ENCODE measurements at places on chromosomes 13 and 19.

DNA sequence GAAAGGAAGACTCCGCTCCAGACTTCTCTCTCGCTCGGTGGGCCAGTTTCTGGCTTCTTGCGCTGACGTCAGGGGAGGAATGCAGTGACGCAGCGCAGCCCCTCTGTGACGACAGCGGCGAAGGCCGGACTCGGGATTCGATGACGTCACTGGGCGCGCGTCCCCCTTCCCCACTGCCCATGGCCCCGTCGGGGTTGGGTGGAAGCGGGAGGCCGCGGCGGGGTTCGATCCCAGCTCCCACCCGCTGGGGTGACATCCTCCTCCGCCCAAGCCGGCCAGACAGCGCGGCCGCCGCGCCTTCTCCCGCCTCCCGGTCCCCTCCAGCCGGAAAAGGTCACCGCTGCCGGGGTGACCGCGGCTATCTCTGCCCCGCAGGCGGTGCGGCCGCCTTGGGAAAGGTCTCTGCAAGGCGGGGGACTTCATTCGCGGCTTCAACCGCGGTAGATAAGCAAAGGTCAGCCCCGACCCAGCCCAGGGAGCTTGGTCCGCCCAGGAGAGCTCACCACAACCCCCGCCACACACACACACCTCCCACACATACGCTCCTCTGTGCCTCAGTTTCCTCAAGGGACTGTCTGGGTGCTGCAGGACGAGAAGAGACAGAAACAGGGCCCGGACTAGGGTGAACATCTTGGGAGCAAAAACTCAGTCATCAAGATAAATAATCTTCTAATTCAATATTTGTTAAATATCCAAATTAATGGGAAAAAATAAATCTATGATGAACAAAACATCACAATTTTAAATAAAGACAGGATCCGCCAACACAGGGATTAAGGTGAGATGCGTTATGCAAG lies 844 bp upstream of the RFX1 start:
- no peak for DNase-seq

DNA sequence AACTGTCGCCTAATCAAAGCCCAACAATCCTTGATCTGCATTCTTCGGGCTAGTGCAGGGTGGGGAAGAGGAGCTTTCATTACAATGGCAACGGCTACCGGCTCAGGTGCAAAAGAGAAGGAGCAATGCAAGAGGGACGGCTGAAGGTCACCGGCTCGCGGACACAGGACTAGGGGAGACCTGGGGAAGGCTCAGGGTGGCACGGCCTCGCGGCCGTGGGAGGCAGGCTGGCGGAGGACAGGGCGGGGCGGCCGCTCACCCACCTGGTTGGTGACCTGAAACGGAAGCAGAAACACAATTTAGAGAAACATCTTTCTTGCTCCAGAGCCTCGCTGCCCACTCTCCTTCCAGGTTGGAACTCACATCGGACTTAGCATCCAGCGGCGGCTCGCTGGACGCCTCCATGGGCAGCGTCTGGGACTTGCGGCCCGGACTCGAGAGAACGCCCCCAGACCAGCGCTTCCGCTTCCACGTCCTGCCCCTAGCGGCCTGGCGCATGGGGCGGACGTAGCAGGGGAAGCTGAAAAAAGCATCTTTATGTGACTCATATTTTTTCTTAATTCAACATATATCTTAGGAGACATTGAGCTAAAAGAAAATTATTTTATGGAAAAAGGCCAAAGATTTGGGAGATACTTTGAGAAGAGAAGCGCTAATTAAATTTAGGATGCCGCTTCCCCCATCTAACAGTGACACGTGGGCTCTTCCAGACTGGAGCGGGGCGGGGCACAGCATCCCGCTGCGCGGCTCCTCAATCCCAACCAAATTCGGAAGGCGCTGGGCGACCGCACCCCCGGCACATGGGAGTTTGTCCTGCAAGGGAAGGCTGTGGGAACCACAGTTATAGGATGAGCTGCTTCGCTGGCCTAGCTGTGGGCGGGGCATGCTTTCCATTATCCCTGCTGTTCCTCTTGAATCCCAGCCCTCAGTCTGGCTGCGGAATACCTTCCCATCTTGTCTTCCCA lies at the start of gene COMMD6:
Gene COMMD6, minus strand, starts transcription at position 441 of the 965 bp plus-strand sequence. Its CDS starts 36 bp downstream, at position 405.
- DNase-seq = peak; percentile 74

DNA sequence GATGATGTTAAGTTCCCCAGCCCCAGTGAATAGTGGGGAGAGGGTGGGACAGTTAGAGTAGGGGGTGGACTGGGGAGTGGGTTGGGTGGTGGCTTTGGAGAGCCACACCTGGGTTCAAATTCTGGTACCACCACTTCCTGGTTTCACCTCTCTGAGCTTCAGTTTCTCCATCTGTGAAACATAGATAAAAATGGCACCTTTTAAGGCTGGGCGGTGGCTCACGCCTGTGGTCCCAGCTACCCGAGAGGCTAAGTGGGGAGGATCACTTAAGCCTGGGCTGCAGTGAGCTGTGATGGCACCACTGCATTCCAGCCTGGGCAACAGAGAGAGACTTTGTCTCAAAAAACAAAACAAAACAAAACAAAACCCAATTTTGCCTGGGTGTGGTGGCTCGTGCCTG lies 5.9 kb downstream of the VAV1 start:
- DNase-seq = no peak

DNA sequence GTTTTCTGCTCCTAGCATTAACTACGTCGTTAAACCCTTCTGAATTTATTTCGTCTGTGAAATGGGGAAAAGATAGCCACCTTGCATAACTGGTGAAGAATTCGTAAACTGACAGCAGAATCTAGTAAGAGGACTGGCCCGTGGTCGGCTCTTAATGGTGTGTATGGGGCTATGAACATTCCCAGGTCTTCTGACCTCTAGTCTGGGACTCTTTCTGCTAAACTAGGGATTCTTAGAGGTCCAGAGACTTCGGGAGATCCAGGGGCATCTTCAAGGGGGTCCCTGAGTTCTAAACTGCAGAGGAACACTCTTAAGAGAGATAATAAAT lies 231.1 kb upstream of the SERP2 start:
- DNase-seq = no peak

DNA sequence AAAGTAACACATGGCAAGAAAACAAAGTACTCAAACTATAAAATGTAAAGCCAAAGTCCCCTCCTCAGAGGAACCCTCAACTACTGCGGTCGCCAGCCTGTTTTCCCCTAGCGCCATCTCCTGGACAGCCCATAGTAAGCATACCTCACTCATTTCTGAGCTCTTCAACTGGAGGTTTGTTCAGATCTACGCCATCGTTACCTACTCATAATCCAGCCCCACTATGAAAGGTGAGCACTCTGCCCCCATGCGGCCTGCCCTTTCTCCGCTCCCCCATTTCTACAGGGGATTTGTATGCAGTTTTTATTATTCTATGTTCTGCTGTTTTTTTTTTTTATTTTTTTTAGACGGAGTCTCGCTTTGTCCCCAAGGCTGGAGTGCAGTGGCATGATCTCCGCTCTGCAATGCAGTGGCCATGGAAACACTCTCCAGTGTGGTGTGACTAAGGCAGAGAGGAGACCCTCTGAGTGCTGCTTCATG lies 26.2 kb downstream of the OPA3 start:
- DNase-seq = peak; percentile 73

GRCh38 chr19:11982526-11982925 lies 17.7 kb downstream of the ZNF763 start:
- no peak for DNase-seq

- DNase-seq = no peak
Observed at GRCh38 chr19:11399667-11400066, 15.6 kb upstream of the EPOR start.

- no peak for DNase-seq
Observed at GRCh38 chr13:70694996-70695715, 586.9 kb upstream of the KLHL1 start.

- peak; percentile 75 for DNase-seq
Observed at GRCh38 chr19:3801412-3802096, 15.4 kb upstream of the MATK start.
